ENCODE measurements at places on chromosomes 11 and 22. TPM values are rescaled to one million over a fixed set of nuclear protein-coding genes. Genes with fewer than 3 reads are reported as not detected.

DNA sequence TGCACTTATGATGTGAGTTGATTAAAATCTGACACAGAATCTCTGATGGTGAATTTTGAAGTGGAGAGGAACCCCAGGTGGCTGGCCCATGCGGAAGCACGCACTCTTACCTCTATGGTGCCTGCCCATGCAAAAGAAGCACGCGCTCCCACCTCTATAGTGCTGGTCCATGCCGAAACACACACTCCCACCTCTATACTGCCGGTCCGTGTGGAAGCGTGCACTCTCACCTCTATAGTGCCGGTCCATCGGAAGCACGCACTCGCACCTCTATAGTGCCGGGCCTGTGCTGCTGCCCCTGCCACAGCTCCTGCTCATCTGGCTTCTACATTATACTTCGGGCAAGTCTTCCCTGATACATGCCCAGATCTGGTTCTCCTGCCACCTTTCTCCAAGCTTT is 36.8 kb upstream of the SLC25A1 start:
- DNase-seq: no peak

DNA sequence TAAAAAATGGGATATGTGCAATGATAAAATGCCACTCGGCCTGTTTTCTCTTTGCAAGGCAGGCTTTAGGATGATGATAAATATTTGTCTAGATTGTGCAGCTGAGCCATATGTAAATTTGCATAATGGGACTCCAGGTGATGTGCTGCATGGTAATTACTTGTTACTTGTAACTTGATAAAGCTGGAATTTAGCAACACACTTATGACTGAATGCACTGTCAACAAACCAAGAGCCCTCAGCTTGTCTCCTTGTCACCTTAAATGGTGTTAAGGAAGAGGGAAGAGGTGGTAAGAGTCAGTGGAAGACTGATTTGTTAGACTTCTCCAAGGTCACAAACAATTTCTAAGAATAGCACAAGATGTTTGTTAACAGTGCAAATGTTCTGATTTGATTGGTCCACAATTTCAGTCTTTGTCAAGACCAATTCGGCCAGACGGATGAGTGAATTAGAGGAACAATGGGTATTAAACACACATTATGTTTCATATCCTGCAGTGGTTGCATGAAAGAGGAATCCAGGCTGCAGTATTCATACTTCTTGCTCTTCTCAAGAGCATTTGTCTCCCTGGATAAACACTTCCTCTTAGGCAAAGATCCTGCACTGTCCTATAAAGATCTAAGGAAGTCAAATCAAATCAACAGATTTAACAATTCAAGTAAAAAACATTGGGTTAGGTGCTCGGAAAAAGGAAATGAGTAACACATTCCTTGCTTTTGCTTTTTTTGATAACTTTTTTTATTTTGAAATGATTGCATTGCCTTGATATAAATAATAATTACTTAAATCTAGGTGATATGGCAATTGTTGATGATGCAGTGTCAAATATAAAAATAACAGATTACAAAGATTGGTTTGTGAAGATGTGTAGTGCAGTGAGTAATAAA is 448.3 kb upstream of the DDI1 start:
- DNase-seq: no peak

DNA sequence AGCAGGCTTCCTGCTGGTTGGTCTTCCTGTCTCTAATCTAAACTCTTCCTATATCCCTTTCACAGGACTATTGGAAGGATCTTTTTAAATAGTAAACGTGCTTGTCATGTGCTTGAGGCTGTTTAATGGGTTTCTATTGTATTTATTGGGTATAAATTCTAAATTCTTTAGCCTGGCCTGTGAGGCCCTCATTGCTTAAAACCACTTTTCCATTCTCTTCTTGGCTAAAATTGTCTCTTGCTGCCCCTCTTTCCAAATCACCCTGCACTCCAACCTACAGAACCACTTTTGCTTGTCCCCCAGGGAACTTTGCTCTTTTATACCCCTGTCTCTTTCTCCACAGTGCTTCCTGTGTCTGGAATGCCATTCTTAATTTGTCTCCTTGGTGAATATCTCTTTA is 46.4 kb upstream of the MUC15 start:
- DNase-seq: no peak

GRCh38 chr11:27524155-27524554 is 17.6 kb upstream of the LIN7C start:
- DNase-seq: no peak

DNA sequence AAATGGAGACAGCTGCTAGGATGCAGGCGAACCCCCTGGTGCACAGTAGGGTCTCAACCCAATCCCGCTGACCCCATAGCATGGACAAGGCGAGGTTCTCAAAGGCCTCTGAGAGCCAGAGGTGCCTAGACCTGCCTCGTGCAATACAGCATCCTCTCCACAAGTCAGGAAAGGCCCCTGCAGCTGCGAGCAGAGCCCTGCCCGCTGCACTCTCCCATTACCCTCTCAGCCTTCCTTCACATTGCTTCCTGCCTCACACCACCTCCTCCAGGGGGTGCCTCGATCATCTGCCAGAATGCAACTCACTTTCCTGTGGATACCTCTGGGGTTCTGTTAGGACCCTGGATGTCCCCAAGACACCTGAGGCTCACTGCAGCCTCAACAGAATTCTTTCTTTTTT is 42.8 kb upstream of the TCF20 start:
- no peak for DNase-seq

DNA sequence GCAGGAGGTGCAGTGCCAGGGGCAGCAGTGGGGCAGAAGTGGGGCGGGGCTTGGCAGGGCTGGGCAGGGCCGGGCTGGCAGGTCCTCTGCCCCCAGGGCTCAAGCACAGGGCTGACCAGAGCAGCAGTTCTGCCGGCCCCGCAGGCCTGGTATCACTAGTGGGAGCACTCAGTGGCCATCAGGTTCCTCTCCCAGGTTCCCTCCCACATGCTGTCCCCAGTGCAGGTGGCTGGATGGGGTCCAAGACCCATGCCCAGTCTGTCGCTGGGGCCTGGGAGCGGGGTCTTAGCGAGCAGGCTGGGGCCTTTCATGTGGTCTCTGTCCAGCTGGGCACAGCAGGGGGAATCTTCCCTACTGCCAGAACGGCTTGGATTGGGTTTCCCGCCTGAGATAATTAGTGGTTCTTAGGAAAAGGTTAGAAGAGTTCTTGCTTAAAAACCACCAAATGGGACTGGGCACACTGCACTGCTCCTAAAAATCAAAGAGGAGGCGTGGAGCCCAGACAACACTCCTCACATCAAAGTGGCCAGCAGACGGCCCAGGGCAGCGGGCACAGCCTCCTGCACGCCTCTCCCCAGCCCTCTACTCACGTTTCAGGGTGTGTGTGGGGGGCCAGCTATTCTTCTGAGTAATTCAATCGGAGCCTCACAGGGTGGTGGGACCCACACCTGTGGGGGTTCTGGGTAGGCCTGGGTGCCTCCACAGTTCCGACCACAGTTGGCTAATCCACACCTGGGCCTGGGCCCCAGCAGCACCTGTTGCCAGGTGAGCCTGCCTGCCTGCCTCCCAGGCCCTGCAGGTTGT is 45.6 kb downstream of the TPCN2 start:
- no peak for DNase-seq

DNA sequence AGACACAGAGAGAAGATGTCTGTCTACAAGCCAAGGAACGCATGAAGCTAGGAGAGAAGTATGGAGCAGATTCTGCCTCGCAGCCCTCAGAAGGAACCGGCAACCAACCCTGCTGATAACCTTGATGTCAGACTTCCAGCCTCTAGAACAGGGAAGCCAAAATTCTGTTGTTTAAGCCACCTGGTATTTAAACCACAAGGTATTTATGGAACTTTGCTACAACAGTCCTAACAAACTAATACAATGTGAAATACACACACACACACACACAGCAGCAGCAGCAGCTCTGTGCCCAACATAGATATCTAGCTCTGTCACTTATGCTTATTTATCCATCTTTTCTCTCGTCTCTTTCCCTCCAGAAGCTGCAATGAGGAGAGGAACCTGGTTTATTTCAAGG is 400.0 kb downstream of the ETS1 start:
- no peak for DNase-seq

GRCh38 chr22:37026325-37026724 is 6.8 kb downstream of the MPST start:
- peak; percentile 25 for DNase-seq

DNA sequence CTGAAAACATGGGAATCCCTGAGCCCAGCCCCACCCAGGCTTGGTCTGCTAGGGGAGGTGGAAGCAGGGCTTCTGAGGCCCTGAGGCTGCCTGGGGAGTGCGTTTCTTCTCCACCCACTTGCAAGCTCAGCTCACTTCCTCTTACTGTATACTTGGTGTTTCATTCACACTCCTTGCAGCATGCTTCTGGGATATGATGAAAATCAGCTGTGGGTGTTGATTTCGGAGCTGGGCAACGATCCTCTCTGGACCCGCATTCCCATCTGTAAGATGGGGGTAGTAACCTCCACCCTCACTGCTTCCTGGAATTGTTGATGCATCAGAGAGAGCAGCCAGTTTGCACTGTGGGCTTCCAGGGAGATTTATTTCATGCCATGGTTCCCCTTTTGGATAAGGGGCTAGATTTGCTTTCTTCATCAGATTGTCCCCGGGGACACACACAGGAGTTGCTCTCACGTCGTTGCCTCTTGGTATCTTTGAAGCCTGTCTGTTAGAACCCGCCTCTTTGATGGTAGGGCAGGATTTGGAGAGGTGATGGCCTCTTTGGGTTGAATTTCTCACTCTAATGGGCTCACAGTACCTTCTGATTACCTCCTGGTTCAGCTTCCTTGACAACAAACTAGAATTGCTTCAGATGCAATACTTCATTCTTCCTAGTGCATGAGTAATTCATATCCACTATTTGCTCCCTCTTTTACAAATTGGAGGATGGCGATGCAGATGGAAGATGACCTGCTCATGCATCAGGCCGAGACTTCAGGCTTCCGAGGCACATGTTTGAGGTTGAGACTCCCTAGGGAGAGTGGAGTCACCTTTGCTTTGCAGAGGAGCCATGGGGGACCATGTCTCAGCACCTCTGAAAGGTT is 40.4 kb downstream of the BCR start:
- peak; percentile 46 for DNase-seq

GRCh38 chr22:50255099-50255498 is 4.0 kb upstream of the HDAC10 start:
- no peak for DNase-seq

DNA sequence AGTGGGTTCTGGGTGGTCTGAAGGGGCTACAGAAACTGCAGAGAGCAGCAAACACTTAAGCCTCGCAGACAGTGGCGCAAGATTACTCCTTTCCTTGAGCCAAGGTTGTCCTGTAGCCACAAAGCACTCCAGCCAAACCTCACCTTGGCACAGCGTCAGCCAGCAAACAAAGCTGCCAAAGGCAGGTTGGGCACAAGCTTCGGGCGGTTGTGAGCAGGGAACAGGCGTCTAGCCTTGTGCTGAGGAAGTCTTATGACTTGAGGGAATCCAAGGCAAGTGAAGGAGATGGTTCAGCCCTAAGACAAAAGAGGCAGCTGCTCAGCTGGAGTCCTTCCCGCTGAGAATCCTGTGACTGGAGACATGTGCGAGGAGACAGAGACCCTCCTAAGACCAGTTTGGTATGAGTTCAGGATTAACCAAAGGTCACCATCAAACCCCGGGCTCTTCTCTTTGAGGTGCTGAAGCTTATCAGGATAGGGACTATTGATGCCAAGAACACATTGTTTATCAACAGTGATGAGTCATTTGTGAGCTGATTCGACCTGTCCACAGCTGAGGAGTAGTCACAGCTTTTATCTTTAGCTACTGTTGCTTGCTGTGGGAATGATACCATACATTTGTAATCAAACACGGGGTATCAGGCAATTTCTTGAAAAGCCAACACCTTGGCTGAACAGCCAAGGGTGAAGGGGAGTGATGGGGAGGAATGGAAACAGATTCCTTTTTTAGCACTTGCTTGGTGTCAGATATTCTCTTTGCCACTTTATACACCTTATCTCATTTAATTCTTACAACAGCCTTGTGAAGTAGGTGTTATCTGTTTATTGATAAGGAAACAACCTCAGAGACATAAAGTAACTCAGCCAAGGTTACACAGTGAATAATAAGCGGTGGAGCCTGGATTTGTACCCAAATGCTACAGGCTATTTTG is 4.6 kb downstream of the ADM start:
- peak; percentile 83 for DNase-seq

DNA sequence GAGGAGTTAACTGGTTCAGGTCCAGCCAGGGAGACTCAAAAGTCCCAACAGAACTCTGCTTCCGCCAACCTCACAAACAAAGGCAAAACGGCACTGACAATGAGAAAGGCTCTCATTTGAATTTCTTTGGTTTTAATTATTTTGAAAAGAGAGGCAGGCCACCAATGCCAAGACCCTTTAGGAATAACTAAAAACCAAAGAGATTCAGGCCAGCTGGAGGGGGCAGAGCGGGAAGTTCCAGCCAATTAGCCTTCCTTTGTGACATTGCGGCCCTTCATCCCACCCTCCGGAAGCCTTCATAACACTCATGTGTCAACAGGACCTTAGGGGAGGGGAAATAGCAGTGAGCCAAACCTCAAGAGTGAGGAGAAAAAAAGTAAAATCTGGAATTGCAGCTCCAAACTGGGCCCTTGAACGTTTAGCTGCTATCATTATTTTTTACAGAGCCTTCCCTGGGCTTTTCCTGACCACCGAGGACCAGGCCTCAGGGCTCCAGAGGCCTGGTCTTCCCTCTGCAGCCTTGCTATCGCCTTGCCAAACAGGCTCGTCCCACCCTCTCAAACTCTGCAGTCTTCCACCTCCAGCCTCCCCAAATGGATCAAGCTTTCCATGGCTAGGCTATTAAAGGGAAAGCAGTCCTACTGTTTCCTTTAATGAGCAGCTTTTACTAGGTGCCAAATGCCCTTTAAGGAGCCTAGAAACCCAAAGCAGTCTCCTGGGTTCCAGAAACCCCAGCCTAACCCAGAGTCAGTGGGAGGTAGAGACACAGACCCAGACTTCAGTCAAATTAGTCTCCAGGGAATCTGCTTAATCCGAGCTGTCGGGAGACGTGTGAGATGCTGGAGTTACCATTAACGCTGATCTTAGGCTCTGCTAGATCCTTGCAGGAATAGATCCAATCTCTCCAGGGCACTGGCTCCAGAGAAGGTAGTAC is 114.2 kb downstream of the CCDC34 start:
- no peak for DNase-seq

DNA sequence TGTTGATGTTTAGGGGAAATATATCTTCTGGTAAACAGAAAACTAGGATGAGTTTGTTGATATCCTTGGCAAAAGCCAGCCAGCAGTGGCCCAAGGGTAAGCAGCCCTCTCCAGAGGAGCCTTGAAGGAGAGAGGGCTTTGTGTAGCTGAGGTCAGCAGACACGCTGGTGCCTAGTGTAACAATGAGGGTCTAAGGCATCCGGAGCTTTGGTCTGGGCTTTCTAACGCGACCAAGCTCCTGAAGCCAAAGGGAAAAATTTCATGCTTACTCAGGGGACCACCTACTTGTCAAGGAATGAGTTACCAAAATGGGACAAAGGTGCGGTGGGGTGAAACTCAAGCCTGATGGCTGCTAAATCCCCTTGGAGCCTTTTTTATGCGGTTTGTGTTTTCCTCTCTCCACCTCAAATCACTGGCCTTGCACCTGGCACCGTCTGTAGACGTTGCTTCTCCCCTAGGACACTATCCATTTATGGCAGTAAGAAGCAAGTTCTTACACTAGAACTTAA is 134.9 kb downstream of the DBX1 start:
- DNase-seq: no peak

The ROBO4 gene
- 8.4 TPM for total RNA-seq

The UPK3A gene
- total RNA-seq: not detected

The RPUSD4 gene
- total RNA-seq: 23.0 TPM

The SSRP1 gene
- total RNA-seq: 79.3 TPM

The RAG2 gene
- total RNA-seq: not detected

The GNAZ gene
- total RNA-seq: 0.96 TPM

The OR5M8 gene
- total RNA-seq: not detected

The DGCR2 gene
- total RNA-seq: 100 TPM

The MOGAT2 gene
- 86.4 TPM for total RNA-seq

The APOA4 gene
- total RNA-seq: not detected

All from mucosa of descending colon (tissue), 3 donors.